Left renal pelvis (tissue), 4 donors: ENCODE measurements at places on chromosomes 12 and 14.

DNA sequence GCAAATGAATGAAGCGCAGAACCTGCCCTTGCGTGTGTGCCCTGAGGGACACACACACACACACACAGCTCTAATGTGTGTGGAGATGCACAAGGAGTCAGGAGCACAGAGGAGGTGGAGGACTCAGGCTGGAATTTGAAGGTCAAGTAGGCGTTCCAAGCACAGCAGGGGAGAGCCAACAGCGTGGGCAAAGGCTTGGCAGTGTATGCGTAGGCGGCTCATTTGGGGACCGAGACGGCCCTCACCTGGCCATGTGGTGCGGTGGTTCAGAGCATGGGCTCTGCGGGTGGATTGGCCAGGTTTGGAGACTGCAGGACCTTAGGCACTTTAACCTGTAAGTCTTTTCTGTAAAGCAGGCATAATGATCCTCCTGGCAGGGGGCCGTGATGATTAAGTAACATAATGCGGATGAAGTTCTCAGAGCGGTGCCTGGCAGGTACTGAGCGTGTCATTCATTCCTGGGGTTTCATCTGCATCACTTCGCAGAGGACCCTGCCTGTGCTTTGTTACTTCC is 69.5 kb upstream of the SLC24A4 start:
- no peak for DNase-seq

DNA sequence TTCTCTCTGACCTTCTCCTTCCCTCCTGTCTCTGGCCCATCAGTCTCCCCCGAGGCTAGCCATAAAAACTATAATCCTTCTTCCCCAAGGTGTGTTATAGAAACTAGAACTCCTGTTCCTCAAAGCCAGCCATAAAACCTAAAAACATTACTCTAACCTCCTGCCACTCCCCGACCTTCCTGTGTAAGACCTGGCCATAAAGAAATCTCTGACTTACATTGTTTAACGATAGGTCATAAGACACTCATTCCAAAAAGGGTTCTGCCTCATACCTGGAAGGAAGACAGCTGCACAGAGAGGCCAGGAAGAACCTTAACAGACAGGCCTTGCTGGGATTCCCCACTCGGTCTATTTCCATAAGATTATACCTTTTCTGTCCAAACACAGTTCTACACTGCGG is 70.9 kb upstream of the EEA1 start:
- DNase-seq = no peak

GRCh38 chr14:94685166-94685581 is 73.0 kb downstream of the SERPINA3 start:
- no peak for DNase-seq

DNA sequence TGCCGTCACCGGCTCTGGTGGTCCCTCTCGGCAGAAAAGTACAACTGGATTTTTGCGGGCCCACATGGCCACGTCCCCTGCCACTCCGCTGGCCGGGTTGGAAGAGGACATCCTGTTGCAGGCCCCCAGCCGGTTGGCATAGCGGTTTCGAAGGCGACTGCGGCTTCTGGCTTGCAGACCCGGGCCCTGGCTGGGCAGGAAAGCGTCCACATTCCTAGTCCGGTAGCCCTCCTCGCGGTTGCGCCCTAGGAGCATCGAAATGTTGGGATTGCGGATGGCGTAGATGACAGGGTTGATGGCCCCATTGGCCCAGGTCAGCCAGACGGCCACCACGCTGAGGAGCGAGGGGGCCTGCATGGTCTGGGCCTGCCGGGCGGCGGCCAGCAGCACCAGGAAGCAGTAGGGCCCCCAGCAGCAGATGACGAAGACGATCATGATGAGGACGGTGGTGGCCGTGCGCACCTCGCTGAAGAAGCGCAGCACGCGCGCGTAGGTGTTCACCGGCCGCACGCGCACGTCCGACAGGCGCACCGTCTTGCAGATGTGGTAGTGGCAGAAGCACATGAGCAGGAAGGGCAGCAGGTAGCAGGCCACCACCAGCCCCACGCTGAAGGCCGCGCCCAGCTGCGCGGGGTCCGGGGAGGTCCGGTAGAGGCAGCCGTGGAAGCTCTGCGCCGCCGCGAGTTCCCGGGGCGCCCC is 1.2 kb downstream of the GPR135 start:
- no peak for DNase-seq

DNA sequence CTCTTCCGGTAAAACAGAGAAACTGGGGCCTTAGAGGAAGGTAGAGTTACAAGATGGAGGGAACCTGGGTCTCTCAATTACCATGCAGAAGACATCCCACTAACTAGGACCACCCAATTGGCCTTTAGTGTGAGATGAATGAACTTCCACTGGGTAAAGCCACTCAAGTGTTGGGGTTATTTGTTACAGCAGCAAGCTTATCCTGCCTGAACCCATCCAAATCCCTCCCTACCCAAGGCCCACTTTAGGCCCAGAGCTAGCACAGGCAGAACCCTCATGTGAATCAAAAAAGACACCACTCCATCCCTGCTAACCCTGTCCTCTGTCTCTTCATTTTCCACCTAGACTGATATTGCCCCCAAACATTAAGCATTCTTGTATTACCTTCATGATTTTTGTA is 746.7 kb upstream of the TBX3 start:
- no peak for DNase-seq
